ENCODE measurements at places on chromosomes 12 and 14.

- no peak for DNase-seq
Observed at GRCh38 chr14:101834800-101835547, 73.5 kb downstream of the PPP2R5C start.

DNA sequence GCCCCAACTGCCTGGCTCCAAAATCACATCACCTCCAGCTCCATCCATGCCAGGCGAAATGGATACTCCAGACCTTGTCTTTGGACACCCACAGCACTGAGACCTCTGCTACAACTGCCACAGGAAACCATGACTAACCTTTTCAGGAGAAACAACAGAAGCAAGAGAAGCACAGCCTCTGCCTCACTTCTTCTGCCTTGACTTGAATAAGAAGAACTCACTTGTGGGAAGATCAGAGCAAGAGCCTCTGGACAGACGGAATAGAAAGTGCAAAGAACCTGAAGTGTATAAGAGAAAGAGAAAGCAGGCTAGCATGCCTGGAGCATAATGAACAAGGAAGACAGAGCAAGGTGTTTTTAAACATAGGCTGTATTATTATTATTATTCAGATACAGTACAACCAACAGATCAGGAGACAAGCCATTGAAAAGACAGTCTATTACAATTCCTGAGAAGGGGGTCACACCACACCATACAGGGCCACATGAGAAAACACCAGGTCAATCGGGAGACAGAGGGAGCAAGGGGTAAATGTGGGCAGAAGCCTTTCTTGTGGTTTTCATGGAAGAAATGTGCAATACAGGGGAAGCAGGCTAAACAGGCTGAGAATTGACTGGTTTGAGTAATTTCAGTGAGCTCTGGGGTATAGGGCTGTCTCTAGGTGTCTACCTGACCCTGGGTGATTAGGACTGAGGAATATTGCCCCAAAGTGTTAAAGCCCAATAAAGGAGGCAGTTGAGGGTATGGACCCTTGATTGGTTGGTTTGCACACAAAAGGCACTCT, 7.4 kb upstream of the OR10P1 start:
- DNase-seq, result peak; percentile 48

DNA sequence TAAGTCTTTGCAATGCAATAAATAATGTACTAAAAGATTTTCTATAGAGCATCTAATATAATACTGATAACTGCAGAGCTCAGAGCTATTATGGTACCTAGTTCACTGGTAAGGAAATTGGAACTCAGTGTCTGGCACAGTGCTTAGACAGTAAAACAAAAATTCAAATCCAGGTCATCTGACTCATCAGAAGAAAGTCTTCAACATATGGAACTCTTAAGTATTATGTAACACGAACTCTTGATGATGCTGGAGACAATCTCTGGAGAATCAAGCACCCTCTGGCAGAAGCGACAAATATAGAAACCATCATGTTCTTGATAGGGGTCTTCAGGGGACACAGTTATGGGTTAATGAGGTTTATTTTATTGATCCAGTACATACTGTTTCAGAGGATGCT, 37.3 kb upstream of the TRHDE start:
- no peak for DNase-seq

GRCh38 chr14:56172571-56172971, 54.4 kb downstream of the PELI2 start:
- DNase-seq, result no peak

- DNase-seq, result no peak
Observed at GRCh38 chr14:59830338-59830734, 40.2 kb downstream of the RTN1 start.
